ENCODE measurements at places on chromosomes 16 and 17.

DNA sequence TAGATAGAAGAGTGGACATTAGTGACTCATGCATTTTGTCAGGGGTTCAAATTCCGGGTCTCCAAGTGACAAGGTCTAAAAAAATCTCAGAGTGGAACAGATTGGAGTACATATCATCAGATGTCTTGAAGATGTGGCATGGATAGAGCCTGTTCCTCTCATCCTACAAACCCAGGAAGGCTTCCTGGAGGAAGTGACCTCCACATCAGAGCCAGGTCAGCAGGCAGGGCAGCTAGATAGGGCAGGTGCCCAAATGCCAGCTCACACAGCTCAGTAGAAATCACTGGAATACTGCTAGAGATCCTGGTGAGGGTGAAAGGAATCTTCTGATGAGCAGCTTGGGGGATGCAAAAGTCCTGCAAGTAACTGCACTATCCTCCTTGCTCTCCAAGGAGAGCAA is 196.6 kb upstream of the SDK2 start:
- DNase-seq: no peak

GRCh38 chr17:5355421-5356129 is 63.9 kb downstream of the NUP88 start:
- DNase-seq: no peak

DNA sequence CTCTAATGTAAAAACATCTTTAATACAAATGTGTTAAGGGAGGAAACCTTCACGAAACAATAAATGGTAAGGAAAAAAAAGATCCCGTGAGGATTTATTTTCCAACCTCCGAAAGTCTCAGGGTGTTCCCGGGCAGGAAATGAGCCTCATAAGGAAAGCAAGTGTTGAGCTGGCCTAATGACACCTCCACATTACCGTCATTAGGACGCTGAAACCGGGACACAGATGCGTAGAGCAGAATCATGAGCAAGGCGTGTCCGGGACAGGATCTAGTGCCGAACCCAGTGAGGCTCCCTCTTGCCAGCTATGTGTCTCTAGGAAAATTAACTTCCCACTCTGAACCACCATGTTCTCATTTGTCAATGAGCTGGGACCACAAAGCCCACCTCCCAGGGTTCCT is 22.7 kb upstream of the CYTH1 start:
- no peak for DNase-seq

DNA sequence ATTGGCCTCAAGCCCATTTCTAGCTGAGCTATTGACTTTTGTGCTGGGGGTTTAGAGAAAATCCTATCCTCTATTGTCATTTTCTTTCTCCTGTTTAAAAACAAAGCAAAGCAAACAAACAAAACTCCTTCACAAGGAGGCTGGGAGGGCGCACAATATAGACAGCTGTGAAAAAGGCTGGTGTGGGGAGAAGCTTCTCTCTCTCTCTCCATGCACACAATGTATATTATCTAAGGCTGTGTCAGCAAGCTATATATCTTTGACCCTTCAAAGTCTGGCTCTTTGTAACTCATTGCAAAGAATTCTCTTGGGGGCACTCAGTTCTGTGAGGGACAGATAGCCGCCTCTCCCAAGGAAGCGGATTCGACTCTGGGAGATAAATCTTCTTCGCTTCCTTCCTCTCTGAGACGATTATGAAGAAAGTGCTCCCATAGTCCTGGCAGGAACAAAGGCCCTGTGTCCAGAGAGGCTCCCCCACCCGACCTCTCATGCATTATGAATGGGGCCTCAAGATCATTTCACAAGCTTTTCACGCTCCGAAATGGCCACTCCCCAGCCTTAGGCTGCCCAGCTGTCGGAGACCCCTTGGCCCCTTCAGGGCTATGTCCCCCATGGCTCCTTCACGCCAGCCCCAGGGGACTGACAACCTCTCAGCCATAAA is 33.2 kb upstream of the MEAK7 start:
- no peak for DNase-seq

All from H7 (cell line).